ENCODE measurements at places on chromosomes 3 and 15.

DNA sequence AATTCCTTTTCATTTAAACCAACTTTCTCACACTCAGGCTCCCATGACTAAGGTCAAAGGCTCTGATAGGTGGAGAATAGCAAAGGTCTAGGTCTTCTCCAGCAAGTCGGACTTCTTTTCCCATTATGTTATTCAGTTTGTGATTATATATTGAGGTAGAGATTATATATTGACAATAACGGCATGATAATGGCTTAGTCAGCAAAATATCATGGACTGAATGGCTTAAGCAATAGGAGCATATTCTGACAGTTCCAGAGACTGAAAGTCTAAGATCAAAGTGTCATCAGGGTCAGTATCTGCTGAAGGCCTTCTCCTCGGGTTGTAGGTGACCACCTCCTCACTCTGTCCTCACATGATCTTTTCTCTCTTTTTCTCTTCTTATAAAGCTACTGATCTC is 1251.4 kb downstream of the ROBO1 start:
- no peak for DNase-seq

DNA sequence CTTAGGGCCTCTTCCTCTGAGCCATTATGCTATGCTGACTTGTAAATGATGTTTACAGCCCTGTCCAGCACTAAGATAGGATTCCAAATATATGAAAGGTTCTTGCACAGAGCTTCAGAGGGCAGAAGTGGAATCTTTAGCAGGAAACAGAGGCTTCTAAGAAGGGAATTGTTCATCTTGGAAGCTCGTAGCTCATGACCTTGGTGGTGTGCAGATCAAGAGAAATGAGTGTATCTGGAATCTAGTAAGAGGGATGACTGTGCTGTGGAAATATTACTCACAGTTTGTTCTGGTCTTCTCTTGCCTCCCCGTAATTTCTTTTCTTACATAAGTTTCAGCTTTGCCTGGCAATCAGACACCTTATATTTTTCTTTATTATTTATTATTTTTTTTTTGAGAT is 175.8 kb downstream of the SPATA16 start:
- no peak for DNase-seq

DNA sequence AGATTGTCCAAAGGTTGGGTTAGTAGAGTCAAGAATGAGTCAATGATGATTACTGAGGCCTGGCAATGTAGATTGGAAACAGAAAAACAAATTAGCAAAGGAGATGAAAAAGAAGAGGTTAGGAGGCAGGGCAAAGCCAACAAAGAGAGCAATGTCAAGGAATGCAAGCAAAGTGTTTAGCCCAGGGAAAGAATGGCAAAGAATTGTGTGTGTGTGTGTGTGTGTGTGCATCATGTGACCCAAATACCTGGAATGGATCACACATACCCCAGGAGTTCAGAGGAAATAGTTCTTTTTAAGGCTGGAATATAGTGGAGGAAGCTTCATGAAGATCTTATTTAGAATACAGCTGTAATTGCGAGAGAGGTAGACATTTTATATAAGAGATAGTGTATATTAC is 831.7 kb upstream of the ARPP21 start:
- DNase-seq = no peak

DNA sequence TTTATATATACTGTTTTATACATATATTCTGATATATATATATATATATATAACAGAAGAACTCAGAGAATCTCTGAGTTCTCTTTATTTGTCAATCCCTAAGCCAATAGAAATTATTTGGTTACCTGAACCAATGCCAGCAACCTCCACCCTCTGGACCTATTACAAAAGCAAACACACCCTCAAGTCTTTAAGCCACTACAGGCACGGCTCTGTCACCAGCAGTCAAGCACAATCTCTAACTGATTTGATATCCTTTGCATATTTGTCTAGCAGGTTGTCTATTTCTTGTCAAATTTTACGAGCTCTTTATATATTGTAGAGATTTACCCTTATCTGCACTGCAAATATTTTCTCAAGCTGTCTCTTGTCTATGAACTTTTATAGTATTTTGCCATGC is 66.6 kb upstream of the TOPAZ1 start:
- no peak for DNase-seq

DNA sequence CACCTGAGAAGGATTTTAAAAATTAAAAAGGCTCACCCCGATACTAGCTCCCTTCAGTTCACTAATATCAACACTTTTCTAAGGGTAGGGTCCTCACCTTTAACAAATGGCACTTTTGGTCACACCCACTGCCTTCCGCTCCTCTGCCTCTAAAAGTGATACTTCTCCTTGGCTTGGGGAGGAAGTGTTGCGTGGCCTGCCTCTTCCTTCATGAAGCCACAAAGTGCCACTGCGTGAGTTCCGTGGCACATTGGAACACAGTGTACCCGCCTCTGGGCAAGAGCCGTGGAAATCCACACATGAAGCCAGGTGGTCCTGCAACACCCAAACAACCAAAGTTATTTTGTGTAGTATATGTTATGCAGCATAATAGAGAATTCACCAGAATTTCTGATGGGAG is 3.9 kb downstream of the B4GALT4 start:
- DNase-seq = no peak

DNA sequence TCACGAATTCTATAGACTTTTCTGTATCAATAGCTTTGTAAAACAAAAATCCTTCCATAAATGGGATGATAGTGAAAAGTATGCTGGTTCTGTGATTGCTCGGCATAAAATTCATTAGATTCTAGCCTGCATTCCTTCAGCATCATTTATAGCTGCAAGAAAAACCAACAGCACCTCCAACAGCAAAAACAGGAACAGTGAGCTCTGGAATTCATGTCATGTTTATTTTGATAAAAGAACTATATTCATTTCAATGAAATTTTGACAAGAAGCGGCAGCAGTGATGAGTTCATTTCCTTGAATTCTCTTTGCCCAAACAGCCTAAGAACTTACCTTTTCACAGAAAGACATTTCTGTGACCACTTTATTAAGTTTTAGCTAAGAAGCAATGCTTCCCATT is 515.2 kb upstream of the CCDC54 start:
- no peak for DNase-seq

DNA sequence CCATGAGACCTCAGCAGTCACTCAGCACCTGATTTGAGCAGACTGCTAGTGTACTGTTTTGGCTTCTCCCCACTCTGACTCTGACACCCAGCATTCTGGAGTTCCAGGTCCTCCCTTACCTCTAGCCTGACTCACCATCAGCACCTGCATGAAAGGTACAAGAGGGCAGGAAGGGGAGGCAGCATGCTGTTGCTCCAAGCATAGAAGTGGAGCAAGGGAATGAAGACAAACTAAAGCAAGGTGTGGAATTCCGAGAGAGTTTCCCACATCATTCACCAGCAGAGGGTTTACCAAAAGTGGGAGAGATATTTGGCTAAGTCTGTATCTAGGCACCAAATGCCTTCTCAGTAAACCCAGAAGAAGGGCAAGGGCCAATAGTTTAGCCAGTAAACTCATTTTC is 21.3 kb downstream of the HEXA start:
- no peak for DNase-seq

DNA sequence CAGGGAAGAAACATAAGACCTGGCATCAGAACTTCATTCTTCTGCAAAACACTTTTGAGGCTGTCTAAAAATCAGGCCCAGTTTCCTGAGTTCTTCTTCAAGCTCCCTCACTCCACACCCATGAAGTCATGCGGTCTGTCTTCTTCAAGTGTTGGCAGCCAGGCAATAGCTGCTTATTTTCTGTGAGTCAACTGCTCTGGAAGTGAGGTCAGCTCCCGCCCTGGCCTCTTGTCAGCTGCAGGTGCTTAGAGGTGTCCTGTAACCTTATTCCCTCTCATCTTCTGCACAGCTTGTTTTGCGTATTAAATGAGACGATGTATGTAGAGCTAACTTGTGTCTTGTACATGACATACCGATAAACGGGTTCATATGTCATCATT is 226.1 kb downstream of the ADAMTS17 start:
- DNase-seq = no peak

DNA sequence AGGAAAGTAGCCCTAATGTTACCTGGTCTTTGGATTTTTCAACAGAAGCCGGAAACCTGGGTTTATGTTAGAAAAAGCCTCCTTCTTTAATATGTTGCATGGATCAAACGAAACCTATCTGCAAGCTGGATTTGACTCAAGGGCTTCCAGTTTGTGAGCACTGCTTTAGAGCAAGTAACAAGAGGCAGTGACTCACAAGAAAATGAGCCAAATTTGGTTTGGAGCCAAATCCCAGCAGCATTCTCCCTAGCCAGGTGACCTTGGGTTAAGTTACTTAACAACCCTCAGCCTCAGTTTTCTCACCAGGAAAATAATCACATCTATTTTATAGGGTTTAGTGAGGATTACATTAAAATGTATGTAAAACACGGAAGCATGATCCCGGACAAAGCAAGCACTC is 215.2 kb upstream of the PRICKLE2 start:
- DNase-seq = no peak

- DNase-seq = no peak
Measured at GRCh38 chr3:16406166-16406565, 107.3 kb downstream of the RFTN1 start.

DNA sequence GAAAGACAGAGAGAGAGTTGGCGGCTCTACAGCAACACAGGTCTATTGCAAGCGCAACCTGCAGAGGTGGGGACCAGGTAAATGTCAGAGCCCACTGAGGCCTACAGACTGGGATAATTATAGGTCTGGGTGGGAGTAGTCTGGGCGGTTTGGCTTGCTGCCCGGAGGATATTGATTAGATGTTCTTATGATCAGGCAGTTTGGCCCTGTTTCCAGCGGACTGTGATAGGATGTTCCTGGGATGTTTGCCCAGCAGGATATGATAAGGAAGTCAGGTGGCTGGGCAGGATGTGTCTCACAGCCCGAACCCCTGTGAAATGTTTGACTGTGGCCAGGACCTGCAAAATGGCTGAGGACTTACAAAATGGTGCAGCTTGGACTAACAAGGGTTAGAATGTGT is 364.9 kb downstream of the NAALADL2 start:
- DNase-seq = no peak

DNA sequence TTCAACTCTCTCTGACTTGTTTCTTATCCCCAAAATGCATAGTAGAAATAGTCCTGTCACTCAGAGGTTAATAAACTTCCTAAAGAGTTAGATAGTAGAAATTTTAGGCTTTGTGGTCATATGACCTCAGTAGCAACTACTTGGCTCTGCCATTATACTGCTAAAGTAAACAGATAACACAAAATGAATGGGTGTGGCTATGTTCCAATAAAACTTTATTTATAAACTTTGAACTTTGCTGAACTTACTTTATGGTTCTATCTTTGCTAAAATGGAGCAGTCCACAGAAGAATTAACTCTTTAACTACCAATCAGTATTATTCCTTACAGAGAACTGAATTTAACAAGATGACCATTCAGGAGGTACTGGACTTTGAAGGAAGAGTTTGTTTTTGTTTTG is 393.6 kb upstream of the CDIN1 start:
- no peak for DNase-seq
